BJ (cell line): ENCODE measurements at places on chromosomes 7 and 10.

DNA sequence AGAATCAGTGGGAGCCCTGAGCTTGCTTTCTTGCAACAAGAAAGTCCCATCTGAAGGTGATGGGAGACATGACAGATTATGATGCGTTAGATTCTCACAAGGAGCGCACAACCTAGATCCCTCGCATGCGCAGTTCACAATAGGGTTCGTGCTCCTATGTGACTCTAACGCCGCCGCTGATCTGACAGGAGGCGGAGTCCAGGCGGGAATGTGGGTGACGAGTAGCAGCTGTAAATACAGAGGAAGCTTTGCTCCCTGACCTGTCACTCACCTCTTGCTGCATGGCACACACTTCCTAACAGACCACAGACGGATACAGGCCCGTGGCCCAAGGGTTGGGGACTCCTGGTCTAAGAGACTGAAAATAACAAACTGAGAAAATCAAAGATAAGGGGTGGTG lies 1163.4 kb upstream of the AUTS2 start:
- no peak for DNase-seq

DNA sequence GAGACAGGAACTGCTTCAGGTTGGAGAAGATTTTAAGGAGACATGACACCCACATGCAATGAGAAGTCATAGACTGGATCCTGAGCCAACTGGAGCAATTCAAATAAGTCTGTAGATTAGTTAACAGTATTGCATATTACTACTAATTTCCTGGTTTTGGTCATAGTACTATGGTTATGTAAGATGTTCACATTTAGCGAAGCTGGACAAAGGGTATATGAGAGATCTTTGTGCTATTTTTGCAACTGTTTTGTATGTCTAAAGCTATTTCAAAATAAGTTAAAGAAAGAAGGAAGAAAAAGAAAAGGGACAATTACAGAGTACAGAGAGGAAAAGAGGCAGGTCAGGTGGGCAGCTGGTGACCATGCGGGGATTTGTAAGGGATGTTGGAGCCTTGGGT lies 116.5 kb upstream of the SVIL start:
- no peak for DNase-seq

DNA sequence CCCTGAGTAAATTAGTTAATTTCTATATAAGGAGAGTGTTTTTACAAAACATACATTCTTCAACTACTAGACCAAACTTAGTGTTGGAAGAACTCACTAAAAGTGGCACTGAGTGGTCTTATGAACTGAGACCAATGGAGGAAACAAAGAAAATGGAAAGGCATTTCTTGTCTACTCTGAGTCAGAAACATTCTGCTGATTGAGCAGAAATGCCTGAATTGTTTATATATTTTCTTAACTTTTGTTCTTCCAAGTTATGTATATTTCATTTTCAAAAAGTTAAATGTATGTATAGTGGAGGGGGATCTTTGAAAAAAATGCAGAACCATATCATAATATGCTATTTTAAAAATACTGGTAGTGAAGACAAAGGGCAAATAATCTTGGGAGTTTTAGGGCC lies 320.7 kb downstream of the HGF start:
- DNase-seq = no peak

GRCh38 chr7:54810401-54810800 lies 51.4 kb upstream of the SEC61G start:
- no peak for DNase-seq

DNA sequence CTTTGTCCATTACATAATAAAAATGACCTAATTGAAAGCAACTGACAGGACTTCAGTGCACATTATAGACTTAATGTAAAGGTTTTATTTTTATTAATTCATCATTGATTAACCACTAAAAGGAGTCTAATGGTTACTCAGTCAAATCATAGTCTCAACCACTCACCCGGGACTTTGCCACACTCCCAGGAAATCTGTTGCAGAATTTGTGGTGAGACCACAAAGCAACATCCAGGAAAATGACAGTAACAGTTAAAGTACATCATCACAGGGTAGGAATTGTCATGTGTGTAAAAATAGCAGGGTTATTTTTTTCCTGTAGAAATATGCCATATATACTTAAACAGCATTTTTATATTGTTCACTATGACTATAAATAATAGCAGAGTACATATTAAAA lies 6.3 kb upstream of the HGF start:
- DNase-seq = no peak

GRCh38 chr7:29398011-29398410 lies 165.6 kb upstream of the PRR15 start:
- no peak for DNase-seq

- no peak for DNase-seq
Measured at GRCh38 chr7:74454021-74454924, 567 bp downstream of the GTF2IRD1 start.

GRCh38 chr10:32938554-32939061 lies 19.4 kb downstream of the ITGB1 start:
- DNase-seq = no peak

DNA sequence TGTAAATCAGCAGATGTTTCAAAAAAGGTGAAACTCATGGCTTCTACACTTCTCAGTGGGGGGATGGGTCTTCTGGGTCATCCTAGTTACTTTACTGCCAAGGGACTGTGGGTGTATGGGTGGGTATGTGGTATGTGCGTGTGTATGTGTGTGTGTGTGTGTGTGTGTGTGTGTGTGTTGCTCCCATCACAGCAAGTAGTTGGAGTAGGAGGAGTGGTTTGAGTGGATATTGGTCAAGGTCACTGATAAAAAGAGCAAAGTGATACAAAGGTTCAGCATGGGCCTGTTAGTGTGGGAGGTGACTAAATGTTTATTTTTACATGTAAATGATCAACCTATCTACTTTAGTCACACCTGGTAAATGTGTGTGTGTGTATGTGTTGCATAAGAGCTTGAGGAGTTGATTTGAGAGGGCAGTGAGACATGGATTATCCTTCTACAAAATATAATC lies 11.8 kb upstream of the COBL start:
- DNase-seq = no peak

DNA sequence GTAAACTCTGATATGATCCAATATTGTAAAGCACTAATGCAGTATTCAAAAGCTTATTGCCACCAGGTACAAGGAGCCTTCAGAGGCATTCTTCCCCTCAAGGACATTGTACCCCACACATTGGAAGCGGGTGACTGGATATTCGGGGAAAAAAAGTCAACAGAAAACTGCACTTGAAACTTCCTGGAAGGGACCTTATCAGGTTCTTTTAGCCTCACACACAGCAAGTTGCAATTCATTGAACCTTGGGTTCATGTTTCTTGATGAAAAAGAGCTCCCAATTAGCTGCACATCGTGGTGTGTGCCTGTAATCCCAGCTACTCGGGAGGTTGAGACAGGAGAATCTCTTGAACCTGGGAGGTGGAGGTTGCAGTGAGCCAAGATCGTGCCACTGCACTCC lies 16.4 kb upstream of the MICU1 start:
- no peak for DNase-seq

DNA sequence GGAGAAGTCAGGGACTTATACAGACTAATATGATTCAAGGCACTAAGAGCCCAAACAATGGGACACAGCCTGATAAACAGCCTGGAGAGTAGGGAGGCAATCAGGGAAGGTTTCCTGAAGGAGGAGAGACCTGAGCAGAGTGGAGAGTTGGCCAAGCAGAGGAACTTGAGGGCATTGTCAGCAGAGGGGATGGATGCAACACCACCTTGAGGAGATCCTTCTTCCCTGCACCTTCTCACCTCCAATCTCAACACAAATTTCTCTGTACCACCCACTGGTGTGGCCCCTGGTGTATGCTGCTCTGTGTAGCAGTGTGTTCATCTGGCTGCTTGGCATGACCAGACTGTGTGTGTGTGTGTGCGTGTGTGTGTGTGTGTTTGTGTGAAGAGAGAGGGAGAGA lies 146.2 kb downstream of the WDR11 start:
- DNase-seq = no peak

DNA sequence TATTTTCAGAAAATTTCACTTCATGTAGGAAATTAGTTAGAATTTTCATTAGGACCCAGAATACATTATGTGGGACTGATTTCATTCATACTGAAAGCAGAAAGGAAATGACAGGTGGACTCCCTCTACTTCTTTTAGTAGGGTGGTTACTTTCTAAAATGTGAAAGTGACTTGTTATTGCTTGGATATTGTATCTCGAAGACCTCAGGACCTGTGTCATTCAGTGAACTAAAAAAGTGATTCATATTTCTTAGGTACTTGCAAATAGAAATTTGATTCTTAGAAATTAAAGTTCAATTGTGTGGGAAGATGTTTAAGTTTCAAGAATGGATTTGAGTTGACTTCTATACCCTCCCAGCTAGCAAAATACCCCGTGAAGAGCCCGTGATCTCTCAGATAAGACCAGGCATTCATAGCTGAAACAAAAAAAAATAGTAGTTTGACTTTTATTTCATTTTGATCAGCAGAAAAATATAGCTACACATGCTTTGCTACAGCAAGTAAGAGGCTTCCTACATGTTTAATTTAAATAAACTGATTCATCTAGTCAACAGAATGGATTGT lies 1037.1 kb downstream of the GATA3 start:
- no peak for DNase-seq

DNA sequence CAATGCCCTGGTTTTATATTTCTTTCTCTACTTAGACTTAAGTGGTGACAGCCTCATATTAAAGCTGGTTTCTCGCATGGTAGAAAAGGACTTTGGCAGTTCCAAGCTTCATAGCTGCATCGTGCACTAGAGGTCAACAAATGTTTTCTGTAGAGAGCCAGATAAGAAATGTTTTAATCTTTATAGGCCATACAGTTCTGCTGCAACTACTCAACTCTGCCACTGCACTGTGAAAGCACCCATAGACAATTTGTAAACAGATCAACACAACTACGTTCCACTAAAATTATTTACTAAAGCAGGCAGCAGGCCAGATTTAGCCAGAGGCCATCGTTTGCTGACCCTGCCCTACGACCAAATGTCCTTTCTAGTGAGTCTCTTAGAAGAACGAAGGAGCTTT lies 36.7 kb downstream of the CSGALNACT2 start:
- DNase-seq = no peak

- no peak for DNase-seq
Measured at GRCh38 chr7:15376600-15376999, 185.2 kb downstream of the AGMO start.

DNA sequence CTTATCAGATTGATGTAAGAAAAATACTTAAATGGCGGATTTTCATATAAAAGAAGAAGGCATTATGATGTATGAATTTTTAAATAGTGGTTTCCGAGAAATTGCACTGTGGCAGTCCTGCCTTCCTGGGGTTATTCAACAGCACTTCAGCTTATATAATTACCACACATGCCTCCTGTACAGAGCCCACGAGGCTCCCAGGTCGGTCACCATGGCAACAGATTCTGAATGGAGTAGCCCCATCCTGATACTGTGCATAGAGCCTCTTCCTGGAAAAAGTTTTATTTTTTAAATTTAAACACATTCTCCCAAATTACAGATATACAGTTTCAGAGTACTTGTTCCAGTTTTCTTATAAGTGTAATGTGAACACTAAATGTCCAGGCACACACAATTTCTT lies 15.9 kb upstream of the ASB4 start:
- no peak for DNase-seq

DNA sequence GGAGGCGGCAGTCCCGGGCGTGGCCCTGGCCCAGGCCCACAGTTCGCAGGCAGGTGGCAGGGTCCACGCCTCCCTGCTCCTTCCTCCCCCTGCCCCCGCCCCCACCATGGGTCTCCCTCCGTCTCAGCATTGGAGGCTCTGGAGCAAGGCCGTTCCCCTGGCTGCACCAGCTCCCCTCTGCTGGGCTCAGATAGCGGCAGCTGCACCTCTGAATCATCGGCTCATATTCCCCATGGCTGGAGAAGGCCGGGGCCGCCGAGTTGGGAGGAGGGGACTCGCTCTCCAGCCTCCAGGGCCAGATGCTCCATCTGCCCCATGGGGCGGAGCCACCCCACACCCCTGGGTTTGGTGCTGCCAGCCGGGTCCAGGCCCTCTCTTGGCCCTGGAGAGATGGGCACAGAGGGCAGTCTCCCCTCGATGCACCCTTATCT lies 145.0 kb downstream of the ELFN1 start:
- DNase-seq = no peak

GRCh38 chr10:78754269-78755062 lies 314.3 kb upstream of the ZMIZ1 start:
- DNase-seq = peak; percentile 59

GRCh38 chr7:37674531-37674930 lies 9.0 kb upstream of the GPR141 start:
- no peak for DNase-seq

DNA sequence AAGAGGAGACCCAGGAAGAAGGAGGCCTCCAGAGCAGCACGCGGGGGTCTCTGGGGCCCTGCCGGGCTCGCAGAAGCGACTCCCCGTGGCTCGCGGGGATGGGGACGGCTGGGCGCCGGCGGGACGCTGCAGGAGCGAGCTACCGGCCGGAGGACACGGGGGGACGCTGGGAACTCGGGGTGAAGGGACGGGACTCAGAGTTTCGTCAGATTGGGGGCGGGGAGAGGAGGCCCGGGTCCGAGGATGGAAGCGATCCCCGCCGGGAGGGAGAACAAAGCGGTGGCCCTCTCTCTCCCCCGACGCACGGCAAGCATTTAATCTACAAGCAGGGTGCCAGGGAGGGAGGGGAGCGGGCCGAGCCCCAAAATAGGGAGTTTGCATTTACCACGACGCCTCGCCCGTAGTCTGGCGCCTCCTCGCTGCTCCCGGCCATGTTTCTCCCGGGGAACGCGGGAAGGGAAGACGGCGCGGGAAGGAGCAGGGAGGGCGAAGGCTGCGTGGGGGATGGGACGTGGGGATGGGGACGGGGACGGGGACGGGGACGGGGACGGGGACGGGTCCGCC lies at the start of gene PRTFDC1:
Gene PRTFDC1, minus strand, starts transcription at position 464 of the 564 bp plus-strand sequence. Its CDS starts 31 bp downstream, at position 433.
- no peak for DNase-seq

GRCh38 chr7:29265208-29265923 lies 70.8 kb downstream of the CHN2 start:
- no peak for DNase-seq

DNA sequence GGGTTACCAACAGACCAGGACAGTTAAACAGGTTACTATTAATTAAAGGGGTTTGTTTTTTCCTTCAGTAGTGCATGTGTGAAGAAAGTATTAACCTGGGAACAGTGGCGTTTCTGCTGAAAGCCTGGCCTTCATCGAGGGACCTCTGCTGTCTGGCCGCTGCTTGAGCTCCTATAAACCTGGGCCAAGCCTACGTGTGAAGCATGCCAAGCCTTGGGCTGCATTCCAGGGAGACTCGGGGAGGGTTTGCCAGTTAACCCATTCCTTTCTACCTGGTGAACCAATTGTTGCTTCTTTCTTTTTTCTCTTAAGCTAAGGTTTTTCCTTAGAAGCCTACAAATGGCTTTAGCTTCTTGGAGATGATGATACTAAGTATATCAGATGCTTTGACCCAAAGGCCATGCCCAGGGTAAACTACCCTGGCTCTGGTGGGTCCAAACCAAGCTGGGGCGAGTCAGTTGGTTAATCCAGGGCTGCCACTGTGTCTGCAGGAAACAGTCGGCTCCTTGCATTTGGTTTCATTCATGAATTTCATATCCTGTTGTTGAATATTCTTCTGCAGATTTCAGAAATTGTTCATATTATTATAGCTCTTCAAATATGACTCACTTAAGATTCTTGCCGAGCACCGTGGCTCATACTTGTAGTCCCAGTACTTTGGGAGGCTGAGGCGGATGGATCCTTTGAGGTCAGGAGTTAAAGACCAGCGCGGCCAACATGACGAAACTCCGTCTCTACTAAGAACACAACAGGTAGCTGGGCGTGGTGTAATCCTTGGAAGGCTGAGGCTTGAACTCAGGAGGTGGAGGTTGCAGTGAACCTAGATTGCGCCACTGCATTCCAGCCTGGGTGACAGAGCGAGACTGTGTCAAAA lies 23.8 kb downstream of the PFKP start:
- DNase-seq = no peak

GRCh38 chr10:18713077-18713476 lies 53.8 kb downstream of the ARL5B start:
- DNase-seq = peak; percentile 84
